ENCODE measurements at places on chromosomes 4 and X.
A peak's percentile ranks its signal among the peaks of the same experiment; 100 is the strongest.

- no peak for DNase-seq
Measured at GRCh38 chr4:184039963-184040383, 134.9 kb downstream of the STOX2 start.

- no peak for DNase-seq
Measured at GRCh38 chrX:100593581-100593980, 8.8 kb downstream of the TNMD start.

DNA sequence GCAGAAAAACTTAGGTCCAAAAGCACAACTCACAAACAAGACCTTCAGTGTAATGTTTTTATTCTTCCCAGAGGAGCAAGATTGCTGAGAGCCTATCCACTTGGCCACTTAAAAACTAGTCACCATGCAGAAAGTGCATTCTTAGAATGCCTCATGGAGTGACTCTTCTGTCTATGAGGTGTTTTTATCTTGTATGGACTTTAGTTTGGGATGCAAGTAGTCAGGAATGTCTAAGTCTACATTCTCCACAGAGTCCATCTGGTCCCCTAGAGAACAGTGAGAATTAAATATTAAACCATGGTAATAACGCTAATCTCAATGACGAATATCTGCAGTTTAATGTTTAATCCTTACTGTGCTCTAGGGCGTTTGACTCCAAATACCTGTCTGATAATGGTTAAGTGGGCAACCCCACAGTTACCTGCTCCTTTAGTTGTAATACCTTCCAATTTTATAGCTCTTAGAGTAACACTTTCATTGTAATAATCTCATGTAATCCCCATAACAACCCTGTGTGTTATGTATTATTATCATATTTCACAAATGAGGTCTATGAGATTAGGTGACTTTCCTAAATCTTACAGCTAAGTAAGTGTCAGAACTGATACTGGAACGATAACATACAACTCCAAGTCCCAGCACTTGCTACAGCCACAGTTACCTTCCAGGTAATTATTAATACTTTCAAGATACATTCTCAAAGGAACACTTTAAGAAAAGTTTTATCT, 235.6 kb upstream of the JADE1 start:
- no peak for DNase-seq

- peak; percentile 14 for DNase-seq
Measured at GRCh38 chr4:56981795-56982201, 3.1 kb downstream of the POLR2B start.

DNA sequence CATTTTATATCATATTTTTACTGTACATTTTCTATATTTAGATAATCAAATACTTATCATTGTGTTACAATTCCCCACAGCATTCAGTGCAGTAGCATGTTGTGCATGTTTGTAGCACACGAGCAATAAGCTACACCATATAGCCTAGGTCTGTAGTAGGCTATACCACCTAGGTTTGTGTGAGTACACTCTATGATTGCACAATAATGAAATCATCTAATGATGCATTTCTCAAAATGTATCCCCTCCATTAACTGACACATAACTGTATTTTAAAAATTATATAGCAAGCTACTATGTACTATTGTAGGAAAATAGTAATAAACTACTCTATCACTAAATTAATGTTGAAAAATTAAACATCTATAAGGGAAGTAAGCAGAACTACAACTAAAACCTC, 518.4 kb upstream of the PABPC4L start:
- no peak for DNase-seq

DNA sequence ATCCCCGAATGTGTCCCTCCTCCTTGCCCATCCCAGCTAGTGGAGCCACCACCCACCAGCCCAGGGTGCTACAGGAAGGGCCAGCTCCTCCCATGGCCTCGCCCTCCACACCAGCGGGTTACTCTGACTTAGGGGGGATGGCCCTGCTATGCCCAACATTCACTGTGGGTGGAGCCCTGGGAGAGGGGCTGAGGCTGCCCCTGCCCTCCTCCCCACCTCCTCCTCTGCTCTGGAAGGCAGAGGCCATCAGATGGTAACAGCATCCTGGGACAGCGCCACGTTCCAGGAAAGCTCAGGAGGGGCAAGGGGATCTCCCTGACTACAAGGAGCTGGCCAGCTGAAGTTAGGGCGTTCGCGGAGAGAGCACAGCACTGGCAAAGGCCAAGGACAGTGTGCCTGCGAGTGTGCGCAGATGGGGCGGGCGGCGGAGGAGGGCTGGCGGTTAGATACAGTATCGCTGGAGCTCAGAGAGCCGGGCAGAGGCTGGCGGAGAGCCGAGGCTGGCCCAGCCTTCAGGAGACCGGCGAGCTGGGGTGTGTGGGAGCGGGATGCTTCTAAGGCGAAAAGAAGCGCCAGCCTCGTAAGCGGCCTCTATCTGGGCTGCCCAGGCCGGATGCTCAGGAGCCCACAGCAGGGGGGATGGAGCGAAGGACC, 1.5 kb downstream of the JAKMIP1 start:
- DNase-seq, result peak; percentile 31

GRCh38 chr4:6988016-6988715, 55.0 kb upstream of the TADA2B start:
- DNase-seq, result no peak

GRCh38 chr4:58188316-58188715, 1078.1 kb upstream of the IGFBP7 start:
- no peak for DNase-seq

- DNase-seq, result no peak
Measured at GRCh38 chr4:24121395-24122175, 231.7 kb upstream of the PPARGC1A start.

GRCh38 chr4:127631420-127631819, 1.3 kb upstream of the INTU start:
- no peak for DNase-seq

DNA sequence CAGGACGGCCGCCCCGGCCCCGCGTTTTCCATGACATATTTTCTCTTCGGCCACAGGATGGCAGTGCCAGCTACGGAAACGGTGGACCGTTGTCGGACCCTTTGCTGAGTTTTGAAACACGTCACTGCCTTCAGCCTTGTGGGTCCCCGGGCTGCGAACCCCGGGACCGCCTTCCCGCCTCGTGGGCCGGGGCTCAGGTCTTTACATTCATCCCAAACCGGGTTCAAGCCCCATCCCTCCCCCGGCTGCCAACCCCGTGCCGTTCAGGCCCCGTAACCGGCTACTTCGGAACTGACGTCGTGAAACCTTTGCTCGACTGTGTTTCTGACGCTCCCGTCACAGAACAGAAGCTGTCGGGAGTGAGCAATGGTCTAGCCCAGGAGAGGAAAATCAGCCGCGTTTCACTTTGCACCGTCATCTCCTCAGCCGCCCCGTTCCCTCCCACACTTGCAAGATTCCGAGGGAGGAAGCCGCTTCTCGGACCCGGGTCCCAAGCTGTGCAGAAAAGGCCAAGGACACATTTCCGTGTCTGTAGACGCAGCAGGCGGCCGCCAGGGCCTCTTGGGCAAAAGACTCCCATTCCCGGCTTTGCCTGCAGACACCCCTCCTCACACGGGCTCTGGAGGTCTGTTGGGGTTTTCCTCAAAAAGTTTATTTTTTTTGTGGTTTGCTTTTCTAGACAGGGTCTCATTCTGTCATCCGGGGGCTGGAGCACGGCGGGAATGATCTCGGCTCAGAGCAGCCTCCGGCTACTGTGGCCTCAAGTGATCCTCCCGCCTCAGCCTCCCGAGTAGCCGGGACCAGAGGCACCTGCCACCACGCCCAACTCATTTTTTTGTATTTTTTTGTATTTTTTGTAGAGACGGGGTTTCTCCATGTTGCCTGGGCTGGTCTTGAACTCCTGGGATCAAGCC, 41.4 kb upstream of the PPP2R3B start:
- DNase-seq, result no peak

DNA sequence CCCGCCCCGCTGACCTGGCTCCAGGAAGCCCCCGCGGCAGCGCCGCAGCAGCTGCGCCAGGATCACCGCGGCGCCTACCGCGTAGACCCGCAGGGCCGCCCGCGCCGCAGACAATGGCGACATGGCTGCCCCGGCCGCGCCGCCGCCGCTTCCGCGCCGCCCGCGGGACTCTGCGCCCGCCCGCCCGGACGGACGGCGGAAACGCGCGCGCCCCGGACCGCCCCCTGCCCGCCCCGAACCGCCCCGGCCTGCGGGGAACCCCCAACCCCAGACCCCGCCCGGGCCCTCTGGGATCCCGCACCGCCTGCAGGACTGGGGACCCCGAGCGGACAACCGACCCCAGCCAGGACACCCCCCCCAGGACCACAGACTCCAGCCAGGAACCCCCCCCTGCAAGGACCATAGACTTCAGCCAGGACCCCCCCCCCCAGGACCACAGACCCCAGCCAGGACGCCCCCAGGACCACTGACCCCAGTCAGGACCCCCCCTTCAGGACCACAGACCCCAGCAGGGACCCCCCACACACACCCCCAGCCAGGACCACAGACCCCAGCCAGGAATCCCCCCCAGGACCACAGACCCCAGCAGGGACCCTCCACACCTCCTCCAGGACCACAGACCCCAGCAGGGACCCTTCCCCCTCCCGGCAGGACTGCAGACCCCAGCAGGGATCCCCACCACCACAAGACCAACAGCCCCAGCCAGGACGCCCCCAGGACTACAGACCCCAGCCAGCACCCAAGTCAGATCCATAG, at the start of the genes DHRSX and ZBED1:
Gene DHRSX (minus strand): TSS at position 174 of the 756 bp plus-strand sequence. CDS start 51 bp downstream, at position 123.
Gene ZBED1 (minus strand): TSS at position 174 of the 756 bp plus-strand sequence. CDS start 10,257 bp downstream, outside the sequence.
- peak; percentile 65 for DNase-seq

DNA sequence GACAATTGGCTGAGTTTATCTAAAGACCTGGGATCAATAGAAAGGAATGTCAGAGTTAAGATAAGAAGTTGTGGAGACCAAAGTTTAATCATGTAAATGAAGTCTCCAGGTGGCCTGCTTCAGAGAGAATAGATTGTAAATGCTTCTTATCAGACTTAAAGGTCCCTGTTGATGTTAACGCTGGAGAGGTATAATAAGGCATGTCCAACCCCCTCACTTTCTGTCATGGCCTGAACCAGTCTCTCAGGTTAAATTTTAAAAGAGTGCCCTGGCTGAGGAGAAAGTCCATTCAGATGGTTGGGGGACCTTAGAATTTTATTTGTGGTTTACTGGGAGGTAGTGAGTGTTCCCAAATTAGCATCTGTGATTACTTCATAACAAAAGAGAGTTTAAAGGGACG, 86.7 kb downstream of the AKAP4 start:
- DNase-seq, result no peak

- DNase-seq, result no peak
Measured at GRCh38 chr4:40178672-40179071, 18.2 kb upstream of the RHOH start.

DNA sequence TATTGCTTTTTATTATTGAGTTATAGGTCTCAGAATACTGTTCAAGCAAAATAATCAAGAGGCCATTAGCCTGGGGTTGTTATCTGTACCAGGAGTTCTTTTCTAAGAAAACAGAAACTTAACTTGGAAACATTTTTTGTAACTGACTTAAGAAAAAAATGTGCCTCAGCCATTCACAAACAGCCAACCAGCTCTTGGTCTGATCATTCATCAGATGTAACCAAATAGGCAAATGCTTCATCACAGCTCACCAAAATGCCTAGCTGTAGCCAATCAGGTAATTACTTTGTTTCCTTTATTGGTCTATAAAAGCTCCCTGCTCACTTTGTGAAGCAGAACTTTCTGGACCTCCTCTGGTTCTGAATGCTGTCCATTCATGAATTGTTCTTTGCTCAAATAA, 387.7 kb downstream of the FAT4 start:
- DNase-seq, result no peak

DNA sequence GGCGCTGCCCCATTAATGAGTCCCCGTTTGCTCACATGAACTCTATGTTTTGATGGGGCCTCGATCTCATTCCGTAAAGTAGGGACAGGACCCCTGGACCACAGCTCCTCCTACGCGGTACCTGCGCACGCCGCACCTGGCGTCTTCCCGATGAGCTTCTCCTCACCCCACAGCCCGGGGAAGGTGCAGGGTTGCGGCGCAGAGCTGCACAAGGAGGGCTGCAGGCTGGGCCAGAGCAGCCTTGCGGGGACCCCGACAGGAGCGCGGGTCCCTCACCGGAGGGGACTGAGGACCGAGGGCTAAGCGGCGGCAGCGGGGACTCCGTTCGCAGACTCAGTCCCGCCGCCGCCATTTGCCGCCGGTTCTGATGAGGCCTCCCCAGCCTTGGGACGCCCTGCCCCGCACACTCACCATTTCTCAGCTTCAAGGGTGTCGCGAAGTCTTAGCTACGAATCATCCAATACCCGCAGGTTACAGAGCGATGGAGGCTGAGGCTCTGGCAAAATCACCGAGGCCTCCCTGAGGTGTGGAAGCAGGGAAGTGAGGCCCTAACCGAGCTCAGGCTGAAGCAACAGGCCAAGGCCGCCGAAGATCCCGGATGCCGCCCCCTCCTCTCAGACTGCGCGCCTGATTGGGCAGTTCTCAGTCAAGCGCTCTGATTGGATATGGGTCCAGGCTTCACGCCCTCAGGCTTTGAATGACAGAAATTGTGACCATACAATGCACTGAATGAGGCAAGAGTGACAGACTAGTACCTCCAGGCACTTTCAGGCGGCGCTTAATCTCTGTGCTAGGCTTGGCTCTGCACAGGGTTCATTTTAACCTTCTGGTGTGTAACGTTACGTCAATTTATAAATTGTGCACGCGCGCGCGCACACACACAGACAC, 25.1 kb downstream of the ZNF721 start:
- peak; percentile 99 for DNase-seq

- DNase-seq, result no peak
Measured at GRCh38 chrX:72003811-72004750, 93.4 kb downstream of the NHSL2 start.

- DNase-seq, result no peak
Measured at GRCh38 chrX:133214301-133214700, 3.9 kb downstream of the TFDP3 start.

GRCh38 chr4:80532674-80533333, 197.3 kb downstream of the CFAP299 start:
- no peak for DNase-seq

- DNase-seq, result no peak
Measured at GRCh38 chrX:151505796-151506195, 57.7 kb upstream of the PASD1 start.

DNA sequence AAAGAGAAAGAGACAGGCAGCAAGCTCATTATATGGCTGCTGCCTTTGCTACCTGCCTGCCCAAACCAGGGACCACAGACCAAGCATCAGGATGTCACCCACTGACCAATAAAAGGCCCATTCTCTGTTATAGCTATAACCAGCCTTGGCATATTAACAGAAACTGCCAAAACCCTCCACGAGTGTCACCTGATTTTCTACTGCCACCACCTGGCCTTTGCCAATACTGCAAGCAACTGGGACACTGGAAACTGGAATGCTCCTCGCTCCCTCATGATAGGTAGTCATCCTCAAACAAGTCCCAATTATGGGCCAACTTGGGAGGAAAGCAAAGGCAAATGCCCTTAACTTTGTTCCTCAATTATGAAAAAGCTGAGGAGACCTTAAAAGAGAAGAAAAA, 76.0 kb downstream of the SPIN4 start:
- peak; percentile 11 for DNase-seq

DNA sequence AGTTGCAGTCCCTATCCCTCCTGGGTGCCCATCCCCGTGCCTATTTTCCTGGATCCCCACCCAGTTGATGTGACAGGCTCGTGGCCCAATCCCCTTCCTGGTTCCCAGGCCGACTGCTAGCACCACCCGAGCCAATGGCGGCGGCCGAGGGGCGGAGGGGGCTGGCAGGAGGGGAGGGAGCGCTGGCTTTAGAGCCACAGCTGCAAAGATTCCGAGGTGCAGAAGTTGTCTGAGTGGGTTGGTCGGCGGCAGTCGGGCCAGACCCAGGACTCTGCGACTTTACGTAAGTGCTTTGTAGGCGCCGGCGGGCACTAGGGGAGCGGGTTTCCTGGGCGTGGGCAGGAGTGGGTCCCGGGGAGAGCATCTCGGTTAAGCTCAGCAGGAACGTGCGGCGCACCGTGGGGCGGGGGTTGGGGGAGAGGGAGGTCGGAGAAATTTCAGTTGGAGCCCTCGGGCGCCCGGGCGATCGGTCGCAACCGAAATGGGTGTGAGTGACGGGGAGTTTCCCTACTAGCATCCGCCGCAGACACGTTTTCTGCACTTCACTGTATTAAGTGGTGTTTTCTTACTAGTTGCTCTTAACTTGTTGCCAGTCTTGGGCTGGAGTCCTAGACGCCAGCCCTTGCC, at the start of gene PLS3:
Gene PLS3 (plus strand): TSS at position 197 of the 627 bp plus-strand sequence. CDS start 49,077 bp downstream, outside the sequence.
- no peak for DNase-seq
